ENCODE measurements at places on chromosomes 1 and 21.
A peak's percentile ranks its signal among the peaks of the same experiment; 100 is the strongest.

DNA sequence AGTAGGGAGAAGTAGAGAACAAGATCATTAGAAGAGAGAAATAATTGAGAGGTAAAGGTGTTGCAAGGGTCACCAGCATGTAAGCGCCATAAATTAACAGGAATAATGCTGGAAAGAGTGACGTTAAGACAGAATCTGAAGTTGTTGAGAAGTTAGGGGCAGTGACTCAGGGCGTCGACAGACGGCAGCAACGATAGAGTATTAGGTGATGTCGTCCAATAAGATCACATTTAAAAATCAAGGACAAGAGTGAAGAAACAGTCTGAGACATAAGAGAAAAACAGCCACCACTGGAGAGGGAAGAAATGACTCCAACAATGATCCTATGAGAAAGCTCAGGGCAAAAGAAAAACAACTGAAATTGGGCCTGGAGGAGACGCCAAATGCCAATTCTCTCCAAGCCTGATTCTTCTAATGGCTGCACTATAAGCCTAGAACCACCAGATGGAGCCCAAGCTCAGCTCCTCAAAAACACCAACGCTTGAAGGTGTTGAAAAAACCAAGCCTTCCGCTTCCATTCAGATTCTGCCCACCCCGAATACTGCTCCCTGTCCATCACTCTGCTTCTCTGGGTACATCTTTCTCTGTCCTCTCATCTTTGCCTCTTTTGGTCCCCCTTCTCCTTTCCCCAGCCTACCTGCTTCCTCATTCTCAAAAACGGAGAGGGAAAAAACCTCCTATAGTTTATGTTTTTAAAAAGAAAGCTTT, 70.0 kb downstream of the LUZP1 start:
- peak; percentile 74 for DNase-seq

- no peak for DNase-seq
Measured at GRCh38 chr1:229370601-229371021, 27.8 kb upstream of the CCSAP start.

- no peak for DNase-seq
Measured at GRCh38 chr1:203582568-203582967, 44.1 kb upstream of the ATP2B4 start.

DNA sequence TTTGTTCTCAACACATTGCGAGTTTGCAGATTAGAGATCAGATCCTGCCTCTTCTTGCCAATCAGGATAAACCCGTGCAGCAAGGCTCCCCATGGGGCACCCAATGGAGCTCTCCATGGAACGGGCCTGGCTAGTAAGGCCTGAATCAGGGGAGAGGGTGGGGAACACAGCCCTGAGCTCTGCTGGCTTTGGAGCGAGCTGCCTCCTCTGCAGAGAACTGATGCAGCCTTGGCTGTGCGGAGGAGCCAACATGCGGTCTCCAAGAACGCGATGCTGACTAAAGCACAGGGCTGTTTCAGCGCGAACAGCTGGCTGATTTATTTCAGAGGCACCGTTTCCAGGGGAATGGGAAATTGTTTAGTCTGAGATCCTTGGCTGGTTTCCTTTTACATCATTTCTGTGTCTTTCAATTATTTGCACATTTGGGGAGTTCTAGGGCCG, 139.7 kb downstream of the TSEN15 start:
- no peak for DNase-seq
